ENCODE measurements at places on chromosomes 1 and 21.

GRCh38 chr1:42747125-42747524 is 7.1 kb upstream of the CLDN19 start:
- peak; percentile 62 for DNase-seq

DNA sequence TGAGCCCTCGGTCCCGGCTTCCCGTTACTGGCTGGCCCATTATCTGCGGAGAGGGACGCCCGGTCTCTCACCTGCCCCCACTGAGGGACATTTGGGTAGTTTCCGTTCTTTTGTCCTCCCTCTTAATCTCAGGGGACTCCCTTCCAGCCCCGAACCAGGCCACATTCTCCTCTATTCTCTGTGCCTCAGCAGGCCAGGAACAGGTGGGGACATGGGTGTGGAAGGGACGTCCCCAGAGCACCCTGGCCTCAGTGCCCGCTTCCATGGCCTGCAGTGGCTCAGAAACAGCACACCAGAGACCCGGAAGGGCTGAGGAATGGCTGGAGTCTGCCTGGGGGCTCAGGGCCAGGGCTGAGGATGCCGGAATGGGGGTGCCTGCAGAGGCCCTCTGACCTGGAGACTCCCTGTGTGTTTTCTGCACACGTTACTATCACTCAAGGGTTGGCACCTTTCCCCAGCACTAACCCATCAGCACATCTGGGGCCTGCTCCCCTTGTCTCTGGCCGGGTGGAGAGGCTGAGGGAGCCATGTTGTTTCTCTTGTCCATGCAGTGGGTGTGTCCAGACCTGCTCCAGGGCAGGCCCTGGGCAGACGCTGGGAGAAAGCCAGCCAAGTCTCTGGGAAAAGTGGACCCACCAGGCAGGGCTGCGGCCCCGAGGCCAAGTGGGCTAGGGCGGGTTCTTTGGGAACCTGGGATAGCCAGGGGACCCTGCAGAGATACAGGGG is 10.0 kb upstream of the DNMT3L start:
- no peak for DNase-seq

DNA sequence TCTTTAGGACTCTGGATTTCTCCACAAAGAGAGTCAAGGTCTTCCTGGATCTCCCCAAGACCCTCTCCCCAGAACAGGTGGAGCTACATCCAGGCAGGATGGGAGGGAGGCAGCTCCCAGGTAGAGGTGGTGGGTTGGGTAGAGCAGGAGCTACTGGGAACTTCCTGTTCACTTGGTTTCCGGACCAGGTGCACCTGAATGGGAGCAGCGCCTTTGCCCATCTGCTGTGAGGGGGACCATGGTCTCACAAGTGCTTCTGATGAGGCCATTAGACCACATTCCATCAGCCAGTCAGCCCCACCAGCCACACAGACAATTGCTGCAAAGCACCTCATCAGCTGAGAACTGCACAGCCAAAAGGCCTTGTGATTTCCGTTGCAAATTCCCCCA is 188.8 kb downstream of the MATN1 start:
- DNase-seq = no peak

GRCh38 chr1:175033953-175034352 is 10.7 kb upstream of the MRPS14 start:
- DNase-seq = no peak

GRCh38 chr1:160354388-160354985 is 11.3 kb downstream of the NCSTN start:
- no peak for DNase-seq

DNA sequence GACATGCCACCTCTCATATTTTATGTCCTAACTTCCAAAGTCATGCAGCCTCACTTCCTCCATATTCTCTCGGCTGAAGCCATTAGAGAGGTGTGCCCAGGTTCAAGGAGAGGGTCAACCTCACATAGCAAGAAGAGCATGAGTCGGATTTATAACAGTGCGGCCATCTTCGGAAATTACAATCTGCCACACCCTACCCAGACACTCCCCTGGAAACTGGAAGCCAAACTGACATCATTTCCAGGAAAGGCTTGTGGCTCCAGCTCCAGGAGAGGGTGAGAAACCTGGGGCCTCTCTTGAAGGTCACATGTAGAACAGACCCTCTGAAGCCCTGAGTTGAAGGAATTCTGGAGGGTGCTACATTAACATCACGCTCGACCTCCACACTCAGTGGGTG is 73.5 kb downstream of the RRAGC start:
- DNase-seq = no peak

- DNase-seq = no peak
Observed at GRCh38 chr1:163610486-163610885, 288.7 kb downstream of the NUF2 start.

Data from activated T-cell treated with anti-CD3 and anti-CD28 coated beads, Interleukin-2, amount 50 U/mL, for 1 hour (primary cell).